ENCODE measurements at places on chromosomes 4 and X.

DNA sequence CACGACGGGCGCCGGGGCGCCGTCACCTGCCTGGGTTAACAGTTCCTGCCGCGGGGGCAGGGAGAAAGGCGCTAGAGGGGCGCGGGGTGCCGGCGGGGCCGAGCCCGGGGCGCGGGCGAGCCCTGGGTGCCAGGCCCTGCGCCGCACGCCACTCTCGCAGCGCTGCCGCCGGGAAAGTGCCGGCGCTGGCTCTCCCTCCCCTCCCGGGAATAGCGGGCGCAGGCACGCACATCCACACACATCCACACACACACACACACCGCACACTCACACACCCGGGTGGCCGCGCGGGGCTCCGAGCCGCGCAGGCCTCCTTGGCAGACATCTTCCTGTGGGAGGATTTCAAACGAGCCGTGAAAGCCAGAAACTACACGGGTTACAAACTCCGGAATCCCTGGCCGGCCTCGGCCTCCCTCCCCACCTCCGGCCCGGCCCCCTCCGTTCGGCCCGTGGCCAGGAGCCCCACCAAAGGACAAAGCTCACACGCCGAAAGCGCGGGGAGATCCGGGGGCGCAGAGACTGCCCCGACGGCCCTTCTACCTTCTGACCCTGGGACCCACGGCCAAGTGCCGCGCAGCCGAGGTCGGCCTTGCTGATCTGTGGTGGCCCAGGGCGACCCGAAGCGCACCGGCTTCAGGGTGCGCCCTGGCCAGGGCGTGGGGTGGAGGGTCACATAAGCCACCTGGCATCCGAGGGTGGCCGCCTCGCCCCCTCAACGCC, 92.3 kb downstream of the BCOR start:
- DNase-seq, result no peak

- DNase-seq, result peak; percentile 27
Observed at GRCh38 chrX:85611926-85612325, 232.5 kb upstream of the POF1B start.

DNA sequence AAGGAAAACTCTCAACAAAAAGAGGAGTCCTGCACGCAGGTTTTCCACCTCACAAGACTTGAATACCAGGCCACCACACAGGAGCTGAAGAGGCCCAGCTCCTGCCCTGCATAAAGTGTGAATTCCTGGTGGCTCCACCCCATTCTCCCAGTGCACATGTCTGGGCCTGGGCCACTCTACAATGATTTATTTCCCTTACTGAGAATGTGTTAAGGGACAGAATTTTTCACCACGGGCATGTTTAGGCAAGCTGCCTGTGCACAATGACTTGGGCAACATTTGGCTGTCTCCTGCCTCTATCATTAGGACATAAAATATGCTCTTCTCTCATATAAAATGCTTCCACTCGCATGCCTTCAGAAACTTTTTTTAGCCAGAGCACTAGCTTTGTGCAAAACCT, 197.1 kb downstream of the SLC7A11 start:
- no peak for DNase-seq

- no peak for DNase-seq
Observed at GRCh38 chr4:48986654-48987164, 634 bp downstream of the CWH43 start.

DNA sequence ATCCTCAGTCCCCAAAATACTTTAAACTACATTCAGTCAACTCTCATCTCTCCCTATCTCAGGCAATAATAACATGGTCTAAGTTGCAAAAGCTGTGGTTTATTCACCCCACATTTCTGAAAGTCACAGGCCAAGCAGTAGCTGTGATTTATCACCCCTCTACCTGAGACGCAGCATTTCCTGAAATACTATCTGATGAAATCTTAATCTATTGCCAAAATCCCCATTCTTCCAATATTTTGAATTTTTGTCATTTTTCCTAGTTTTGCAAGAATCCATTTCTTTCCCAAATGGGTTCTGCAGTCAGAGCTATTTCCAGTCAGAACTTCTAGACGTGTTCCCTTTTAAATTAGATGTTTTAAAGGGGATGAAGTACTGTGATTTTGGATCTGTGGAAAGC, 148.3 kb downstream of the BANK1 start:
- DNase-seq, result no peak

DNA sequence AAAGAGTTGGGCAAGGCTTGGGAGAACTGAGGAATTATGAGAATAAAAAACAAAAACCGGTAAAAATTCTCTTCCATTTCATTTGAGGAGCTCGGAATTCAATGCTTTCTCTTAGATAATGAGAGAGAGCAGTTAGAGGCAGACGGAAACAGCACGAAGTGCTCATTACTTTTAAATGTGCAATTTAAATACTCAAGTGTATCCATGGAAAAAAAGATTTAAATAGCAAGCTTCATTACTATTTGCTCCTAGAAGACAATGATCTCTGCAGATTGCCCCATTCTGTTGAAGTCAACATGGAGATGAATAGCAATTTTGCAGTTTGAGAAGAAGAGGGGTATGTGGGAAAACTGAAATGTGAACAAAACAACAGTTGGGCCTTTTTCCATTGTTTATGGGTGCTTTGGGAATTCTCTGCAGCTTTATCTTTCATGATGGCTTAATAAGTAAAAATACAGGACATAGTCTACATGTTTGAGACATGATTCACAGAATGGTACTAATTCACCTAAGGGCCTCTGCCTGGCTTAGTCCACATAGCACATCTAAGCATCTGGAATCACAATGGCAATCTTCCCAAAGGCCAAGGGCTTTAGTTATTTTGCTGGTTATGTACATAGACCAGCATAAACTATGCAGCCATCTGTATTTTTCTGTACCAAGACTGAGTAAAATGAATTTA, 512.7 kb upstream of the FAT1 start:
- DNase-seq, result peak; percentile 69

DNA sequence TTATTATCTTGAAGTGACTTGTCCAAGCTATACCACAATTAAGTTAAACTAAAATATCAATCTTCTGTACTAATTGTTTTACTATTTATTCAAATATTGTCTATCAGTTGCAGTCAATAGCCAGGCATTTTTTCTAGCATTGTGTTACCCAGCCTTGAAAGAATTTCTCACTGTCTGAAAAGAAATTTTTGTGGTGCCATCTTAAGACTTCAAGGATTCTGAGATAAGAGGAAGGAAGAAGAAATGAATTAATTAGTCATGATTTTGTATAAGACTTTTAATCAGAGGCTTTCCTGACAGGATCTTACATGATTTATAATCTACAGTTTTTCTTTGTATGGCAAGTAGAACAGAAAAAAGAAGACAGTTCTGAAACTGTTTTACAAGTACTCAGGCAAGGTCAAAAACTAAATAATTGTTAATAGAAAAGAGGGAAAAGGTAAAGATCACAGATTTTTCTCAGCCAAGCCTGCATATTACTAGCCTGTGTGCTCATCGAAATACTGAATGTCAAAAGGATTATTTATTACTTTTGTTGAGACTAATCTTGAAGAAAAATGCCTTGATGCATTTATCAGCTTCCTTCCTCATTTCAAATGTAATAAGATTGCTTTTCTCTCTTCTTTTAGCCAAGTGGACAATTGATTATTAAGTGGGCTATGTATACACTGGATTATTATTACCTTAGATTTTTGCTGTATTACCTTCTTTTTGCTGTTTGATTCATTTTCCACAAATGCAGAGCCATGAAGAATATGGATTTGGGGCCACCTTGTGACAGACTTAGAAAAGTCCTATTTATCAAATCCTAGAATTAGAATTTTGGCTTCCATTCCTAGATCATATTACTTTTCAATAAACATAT, 53.8 kb downstream of the CXCL1 start:
- peak; percentile 86 for DNase-seq

DNA sequence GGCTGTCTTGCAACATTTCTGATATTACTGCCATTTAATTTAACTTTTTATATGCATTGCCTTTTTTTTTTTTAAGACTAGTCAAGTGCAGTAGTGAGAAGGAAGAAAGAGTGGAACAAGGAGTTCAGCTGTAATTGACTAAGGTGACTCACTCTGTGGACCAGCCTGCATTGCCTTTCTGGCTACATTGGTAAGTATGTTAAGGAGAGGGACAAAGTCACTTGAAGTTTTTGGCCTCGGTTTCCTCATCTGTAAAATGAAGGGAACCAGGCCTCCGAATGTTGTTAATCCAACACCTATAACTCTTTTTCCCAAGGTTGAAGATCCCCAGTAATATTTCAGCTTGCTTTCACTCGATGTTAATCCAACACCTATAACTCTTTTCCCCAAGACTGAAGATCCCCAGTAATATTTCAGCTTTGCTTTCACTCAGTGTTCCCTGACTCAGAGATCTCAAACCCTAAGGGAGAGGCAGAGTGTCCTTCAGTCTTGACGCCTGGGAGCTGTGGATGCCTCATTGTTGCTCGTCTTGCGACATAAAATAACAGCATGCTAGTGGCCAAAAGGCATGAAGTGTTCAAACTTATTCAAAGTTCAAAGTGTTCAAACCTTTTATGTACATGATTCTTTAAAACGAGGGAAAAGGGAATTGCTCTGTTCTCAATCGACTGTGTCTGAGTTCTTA, 102.0 kb downstream of the SORBS2 start:
- DNase-seq, result peak; percentile 78

DNA sequence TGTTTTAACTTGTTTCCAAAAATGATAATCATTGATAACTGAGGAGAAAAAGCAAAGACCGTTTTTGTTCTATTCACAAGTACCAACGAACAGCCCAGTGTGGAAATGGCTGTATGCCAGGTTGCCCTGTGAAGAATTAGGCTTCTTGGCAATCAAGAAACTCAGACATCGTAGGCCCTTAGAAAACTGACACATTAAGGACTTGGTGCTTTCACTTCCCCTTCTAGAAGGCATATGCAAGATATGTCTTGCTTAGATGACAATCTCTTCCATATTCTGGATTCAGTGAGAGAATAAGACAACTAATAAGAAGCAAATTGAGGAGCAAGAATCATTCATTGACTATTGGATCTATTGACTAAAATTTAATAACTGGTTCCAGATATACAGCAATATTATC, 56.6 kb downstream of the ANAPC10 start:
- no peak for DNase-seq

- DNase-seq, result peak; percentile 25
Observed at GRCh38 chrX:109716431-109717028, 16.5 kb downstream of the ACSL4 start.

DNA sequence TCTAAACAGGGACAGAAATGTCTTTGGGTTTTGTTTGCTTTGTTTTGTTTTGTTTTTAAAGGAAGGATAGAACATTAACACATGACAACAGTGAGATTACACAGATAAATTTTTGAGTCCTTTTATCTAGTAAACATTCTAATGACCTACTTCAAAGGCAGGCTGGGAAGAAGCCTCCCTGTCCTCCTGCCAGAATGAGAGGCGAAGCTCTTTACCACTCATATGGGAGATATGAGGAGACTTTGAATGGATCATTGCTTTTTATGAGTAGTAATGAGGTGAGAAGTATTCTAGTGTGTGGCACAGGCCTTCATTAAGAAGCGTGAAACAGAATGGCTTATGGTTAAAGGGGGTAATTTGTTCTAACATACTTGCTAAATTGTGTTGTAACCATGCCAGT, 172.0 kb downstream of the FBXO8 start:
- DNase-seq, result no peak

DNA sequence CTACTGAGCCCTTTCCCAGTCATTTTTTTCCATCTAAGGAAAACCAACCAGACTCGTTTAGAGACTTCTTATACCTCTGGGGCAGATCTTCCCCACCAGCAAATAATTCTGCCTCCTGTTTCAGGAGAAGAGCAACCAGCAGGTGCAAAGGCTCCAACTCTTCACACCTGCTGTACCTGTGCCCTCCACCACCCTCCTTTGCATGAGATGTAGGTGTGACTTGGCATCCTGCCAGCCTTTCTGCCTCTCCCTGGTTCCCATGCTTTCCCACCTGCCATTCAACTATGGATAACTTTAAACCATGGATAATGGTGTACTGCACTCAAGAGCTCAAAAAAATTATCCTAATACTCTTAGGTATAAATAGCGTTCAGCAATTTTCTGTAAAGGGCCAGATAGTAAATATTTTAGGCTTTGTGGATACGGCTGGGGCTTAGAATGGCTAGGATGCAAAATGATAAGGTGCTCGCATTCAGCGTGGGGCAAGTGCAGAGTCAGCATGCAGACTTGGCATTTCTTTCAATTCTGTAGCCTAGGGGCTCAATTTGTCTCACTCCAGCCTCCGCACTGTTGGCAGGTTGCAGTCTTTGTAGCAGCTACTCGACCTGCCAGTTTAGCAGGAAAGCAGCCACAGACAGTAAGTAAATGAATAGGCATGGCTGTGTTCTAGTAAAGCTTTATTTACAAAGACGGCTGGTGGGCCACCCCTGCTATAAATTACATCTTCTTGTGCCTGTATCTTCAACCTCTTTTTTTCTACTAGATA, 79.8 kb downstream of the HCCS start:
- no peak for DNase-seq

DNA sequence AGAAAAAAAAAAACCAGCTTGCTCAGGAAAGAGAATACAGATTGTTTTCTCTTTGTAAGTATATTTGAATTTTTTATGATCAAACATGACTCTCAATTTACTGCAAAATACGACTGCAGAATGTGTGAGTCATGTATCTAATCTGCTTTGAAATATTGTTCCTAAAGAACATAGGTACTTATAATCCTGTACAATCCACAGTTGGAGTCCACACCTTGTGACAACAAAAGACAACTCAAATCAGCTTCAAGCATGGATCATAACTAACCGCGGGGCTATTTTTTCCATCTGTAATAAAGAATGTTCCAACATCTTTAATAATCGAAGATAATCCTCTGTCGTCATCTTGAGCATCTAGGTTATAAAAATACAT, 77.8 kb upstream of the STIM2 start:
- DNase-seq, result peak; percentile 23

DNA sequence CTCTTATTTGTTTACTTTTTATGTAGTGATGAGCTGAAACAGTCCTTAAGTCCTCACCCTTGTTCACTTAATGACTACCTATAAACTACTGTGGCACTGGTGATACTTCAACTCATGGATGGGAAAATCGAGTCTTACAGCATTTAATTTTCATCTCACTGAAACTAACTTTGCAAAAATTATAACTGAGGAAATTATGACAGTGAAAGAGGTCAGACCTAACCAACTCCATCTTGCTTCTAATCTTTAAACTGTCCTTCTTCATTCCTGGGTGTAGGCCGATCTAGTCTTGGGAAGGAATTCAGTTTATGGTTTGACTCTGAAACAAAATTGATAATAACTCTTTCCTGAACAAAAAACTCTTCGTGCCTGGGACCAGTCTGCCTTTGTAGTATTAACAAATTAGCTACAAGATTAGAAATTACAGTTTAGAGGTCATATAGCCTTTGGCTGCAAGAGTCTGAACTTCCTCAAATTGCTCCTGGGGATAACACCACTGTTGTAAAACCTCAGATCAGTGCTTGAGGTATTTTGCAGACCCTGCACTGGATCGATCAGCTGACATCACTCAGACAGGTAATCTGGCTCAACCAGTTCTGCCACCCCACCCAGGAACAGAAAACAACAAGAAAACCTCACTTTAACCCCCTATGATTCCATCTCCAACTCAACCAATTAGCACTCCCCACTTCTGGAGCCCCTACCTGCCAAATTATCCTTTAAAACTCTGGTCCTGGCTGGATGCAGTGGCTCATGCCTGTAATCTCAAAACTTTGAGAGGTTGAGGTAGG, 995.7 kb upstream of the PRKX start:
- no peak for DNase-seq

GRCh38 chr4:139824882-139825522, 159.4 kb downstream of the MGST2 start:
- no peak for DNase-seq

All from choroid plexus epithelial cell (primary cell).